ENCODE measurements at places on chromosomes 5 and 9. TPM values are rescaled to one million over a fixed set of nuclear protein-coding genes. Genes with fewer than 3 reads are reported as not detected.

Gene IL7R
- 1.9 TPM for total RNA-seq

- H3K4me3 ChIP-seq = peak overlapping the region; percentile 69
- peaks cover 20% of the 10 kb centered on the region for H3K4me1 ChIP-seq
- no peak overlapping the region for H3K27ac ChIP-seq
- no peak for DNase-seq
Observed at GRCh38 chr9:96149533-96150280, 152.3 kb downstream of the HSD17B3 start.

Gene FOXD4L4
- total RNA-seq = 0.29 TPM

DNA sequence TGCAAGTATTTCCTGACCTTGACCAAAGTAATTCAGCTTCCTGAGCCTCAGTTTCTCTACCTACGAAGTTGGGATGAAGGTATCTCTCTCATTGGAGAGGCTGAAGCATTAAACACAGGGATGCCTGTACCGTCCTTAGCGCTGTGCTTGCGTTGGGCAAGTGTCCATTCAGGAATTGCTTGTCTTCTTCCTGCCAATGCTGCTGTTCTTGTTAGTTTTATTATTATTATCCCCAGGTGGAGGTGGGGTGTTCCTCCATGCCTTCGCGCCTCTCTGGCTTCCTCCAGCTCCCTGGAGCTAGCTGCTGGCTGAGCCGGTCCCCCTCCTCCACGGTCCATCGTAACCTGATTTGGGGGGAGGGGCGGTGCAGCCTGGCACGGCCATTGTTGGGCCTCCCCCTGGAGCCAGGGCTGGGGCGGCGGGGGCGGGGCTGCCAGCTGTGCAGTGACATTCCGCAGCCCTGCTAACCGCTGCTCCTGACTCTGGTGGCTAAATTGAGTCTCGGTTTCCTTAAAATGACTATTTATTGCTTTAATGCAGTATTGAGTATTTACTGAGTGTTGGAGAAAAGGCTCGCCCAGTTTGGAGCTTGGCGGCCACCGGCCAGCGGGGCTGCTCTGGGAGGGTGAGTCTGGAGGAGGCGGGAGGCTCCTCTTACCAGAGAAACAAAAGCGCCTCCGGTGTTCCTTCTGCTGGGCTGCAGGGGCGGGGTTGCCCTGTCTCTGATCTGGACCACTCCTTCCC is 51.3 kb downstream of the LMX1B start:
- H3K4me1 ChIP-seq = peaks cover 10% of the 10 kb centered on the region
- H3K27ac ChIP-seq = no peak overlapping the region
- H3K36me3 ChIP-seq = no peaks in the 10 kb centered on the region
- H3K27me3 ChIP-seq = peaks cover 22% of the 10 kb centered on the region

Gene RANBP17
- total RNA-seq = not detected

DNA sequence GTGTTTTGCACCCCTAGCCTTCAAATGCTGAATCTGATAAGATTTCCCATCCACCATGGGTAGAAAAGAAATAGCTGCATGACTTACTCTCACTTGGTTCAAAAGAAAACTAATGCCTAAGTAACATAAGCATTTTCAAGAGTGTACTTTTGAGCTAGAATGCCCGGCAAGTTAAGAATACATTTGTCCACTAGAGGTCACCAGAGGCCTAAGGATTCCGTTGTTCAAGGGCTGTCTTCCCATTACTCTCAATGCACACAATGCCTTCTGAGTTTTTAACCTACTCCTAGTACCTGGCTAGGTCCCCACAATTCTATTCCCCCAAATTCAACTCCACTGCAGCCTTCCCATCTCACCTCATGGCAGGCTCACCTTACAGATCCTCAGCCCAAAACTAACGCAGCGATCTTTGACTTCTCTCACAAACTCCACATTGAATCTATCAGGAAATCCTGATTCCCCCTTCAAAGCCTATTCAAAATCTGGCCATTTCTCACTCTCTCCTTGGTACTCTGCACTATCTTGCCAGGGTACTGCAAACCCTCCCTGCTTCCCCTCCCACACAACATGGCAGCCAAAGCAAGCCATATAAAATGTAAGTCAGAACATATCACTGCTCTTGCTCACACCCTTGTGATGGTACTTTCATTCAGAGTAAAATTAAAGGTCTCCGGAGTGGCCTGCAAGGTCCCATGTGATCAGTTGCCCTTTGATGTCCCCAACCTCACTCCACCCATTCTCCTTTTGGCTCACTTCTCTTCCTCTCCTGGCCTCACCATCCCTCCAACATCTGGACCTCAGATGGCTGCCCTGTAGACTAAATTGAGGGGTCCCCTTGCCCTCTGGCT is 13.4 kb downstream of the OXCT1 start:
- H3K27me3 ChIP-seq = no peaks in the 10 kb centered on the region
- peak; percentile 14 for DNase-seq
- H3K4me3 ChIP-seq = no peak overlapping the region
- peaks cover 54% of the 10 kb centered on the region for H3K36me3 ChIP-seq

DNA sequence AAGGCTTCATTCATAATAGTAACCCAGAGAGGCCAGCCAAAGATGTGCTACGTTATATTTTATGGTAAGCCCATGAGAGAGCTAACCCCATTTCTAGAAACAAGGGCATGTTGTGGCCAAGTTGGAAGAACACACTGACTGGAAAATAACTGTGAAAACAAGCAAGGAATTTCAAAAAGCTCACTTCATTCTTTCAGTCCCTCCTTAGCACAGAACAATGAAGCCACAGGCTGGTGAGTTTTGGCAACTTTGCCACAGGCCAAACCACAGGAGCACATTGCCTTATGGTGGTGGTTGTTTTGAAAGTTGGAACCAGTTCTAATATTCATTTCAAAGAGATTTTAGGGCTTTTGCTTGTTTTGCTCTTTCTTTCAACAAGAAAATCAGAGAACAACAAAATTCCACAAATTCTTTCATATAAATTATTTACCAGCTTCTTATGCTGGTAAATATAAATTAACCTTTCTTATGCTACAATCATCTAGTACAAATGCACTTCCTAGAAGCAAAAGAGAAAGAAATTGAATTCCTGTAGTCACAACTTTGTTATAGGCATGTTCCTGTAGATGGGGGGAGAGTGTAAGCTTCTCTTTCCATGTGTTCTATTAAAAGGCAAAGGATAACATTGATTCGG is 225.4 kb upstream of the RFX3 start:
- no peak for DNase-seq
- no peaks in the 10 kb centered on the region for H3K4me1 ChIP-seq
- H3K4me3 ChIP-seq = no peak overlapping the region
- no peak overlapping the region for H3K27ac ChIP-seq
- H3K27me3 ChIP-seq = peaks cover 5% of the 10 kb centered on the region

- peaks cover 7% of the 10 kb centered on the region for H3K27me3 ChIP-seq
- no peak overlapping the region for H3K4me3 ChIP-seq
- H3K36me3 ChIP-seq = no peaks in the 10 kb centered on the region
- DNase-seq = no peak
- no peaks in the 10 kb centered on the region for H3K4me1 ChIP-seq
- H3K27ac ChIP-seq = no peak overlapping the region
Observed at GRCh38 chr9:108167136-108167900, 677.7 kb upstream of the KLF4 start.

Gene SLC22A4
- not detected for total RNA-seq

Gene SEC16A
- 74.0 TPM for total RNA-seq

DNA sequence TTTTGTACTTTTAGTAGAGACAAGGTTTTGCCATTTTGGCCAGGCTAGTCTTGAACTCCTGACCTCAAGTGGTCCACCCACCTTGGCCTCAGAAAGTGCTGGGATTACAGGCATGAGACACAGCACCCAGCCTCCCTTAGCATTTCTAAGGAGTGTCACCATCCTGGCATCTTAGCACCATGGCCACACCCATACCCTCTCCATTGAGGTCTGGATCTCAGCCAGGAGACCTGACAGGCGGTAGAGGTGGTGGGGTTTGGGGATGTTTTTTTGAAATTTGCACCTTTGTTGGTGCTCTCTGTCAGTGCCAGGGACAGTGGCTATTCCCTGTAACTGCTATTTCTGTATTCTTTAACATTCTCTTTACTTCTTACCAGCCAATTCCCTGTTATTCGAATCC is 72.5 kb downstream of the TRIM36 start:
- no peaks in the 10 kb centered on the region for H3K36me3 ChIP-seq
- DNase-seq = no peak
- H3K4me3 ChIP-seq = no peak overlapping the region
- H3K27me3 ChIP-seq = peaks cover 2% of the 10 kb centered on the region

GRCh38 chr9:127912882-127913281 is 4.0 kb downstream of the ST6GALNAC4 start:
- no peaks in the 10 kb centered on the region for H3K27me3 ChIP-seq
- H3K4me1 ChIP-seq = peaks cover 65% of the 10 kb centered on the region
- DNase-seq = no peak
- H3K4me3 ChIP-seq = no peak overlapping the region

Gene NMUR2
- total RNA-seq = not detected
